ENCODE measurements at places on chromosomes 6 and 20.

- DNase-seq, result no peak
Observed at GRCh38 chr6:21771626-21772320, 178.2 kb downstream of the SOX4 start.

GRCh38 chr6:108165714-108166663, at the start of gene NR2E1:
Gene NR2E1 (plus strand): TSS chr6:108166022. CDS start chr6:108166766, 744 bp downstream.
- no peak for DNase-seq

DNA sequence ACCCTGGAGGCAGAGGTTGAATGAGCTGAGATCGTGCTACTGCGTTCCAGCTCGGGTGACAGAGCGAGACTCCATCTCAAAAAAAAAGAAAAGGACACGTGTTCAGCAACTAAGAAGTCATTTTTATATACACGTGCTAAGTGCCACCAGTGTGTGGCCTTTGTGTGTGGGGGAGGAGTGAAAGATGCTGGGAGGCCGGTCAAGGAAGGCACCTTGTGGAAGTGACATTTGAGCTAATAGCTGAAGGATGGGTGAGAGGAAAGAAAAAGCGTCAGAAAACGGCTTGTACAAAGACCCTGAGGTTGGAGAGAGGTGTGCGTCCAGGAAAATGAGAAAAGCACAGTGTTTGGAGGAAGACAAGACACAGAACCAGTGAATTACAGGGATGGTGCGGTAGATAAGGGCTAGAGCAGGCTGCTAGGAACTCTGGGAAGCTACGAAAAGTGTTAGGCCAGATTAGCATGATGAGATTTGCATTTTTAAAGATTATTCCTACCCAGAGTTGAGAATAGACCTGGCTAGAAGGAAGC, 11.6 kb downstream of the RREB1 start:
- DNase-seq, result no peak

GRCh38 chr6:130018744-130019325, 454 bp downstream of the L3MBTL3 start:
- no peak for DNase-seq
